ENCODE measurements at places on chromosomes 4 and X.

DNA sequence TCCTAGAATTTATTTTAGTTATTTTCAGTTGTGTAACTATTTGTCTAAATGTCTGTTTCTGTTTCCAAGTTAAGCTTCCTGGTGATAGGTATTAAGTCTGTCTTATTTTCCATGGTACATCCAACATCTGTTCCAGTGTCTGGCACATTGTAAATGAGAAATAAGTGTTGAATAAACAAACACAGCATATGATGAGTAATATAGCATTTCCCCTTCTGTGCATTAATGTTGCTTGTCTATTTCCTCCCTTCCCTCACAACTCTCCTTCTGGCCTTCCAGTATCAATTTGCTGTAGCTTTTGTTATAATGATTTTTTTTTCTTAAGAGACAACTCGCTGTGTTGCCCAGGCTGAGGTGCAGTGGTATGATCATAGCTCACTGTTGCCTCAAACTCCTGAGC lies 36.1 kb downstream of the COPS4 start:
- DNase-seq = no peak

GRCh38 chrX:78074088-78074487 lies 30.0 kb upstream of the PGK1 start:
- DNase-seq = no peak

DNA sequence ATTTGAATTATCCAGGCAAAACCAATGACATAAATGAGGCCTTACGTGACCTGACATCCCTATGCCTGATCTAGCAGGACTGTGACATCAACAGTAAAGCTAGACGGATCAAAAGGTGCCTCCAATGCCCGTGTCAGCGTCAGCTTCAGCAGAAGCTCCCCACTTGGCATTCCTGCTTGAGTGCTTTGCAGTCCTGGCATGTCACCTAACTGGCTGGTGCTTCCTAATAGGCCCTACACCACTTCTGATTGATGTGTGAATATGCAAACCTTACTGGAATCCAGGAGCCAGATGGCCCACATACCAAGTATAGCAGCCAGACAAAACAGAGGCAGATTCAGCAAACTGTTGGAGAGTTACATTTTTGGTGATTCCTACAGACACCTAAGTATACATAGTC lies 224.2 kb downstream of the DMD start:
- DNase-seq = no peak

DNA sequence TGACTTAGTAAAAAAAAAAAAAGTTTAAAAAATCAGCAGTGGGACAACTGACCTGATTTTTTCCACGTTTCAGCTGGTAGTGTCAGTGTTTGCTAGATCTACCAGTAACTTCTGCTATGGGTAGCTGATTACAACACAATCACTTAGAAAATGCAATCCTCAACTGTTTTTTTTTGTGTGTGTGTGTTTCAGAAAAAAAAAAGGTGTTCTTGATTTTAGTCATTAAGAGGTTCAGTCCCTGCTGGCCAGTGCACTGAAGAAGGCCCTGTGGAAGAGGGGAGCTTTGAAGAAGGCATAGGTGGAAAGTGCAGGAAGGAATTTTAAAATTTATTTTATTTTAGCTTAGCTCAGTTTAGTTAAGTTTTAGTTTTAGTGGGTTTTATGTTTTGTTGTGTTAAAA lies 46.9 kb downstream of the SH2D1A start:
- no peak for DNase-seq

DNA sequence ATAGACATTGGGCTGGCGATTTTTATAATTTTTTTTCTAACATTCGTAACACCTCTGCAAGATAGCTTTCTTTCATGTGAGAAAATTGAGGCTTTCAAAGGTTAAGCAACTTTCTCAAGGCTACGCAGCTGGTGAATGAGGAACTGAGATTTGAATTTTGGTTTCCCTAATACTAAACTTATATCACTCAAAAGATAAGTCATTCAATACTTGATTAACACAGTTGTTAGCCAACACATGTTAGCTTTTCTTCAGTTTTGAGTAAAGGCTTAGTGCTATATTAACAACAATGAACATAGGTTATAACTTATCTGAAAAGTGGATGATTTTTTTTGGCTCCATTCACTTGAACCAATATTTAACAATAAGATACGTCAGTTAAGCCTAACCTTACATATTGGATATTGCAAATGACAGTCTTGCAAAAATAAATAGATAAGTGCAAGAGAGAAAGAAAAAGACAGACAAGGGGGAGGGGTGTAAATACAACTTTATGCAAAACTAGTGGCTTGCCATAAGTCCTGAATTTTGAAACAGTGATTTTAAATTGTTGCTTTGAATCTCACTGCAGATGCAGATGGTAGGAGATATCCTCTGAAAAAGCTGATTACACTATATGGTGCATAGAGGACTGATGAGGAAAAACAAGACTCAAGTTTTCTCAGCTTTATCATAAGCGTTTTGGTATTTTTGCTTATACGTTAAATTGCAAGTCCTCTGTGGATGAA lies 11.1 kb upstream of the GPM6A start:
- no peak for DNase-seq

- DNase-seq = no peak
Measured at GRCh38 chrX:132810964-132811712, 147.3 kb downstream of the HS6ST2 start.

DNA sequence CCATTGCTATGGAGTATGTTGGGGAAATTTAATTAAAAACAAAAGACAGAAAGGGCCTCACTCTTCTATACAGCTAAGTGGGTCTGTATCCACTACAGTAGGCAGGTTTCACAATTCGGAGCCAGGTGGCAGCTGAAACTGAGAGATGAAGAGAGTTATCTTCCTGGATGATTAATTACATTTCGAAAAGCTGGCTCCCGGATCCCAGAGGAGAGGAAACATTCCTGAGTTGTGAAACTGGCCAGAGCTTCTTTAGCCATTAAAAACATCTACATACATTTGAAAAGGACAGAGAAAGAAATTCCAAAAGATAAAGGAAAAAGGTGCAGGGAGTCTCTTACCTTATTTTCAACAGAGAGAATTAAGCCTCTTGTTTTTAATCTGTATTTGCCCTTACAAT lies 15.5 kb upstream of the PDZD4 start:
- DNase-seq = no peak

- no peak for DNase-seq
Measured at GRCh38 chr4:41999321-41999720, 9.0 kb downstream of the SLC30A9 start.

GRCh38 chr4:176376032-176376614 lies 56.4 kb downstream of the SPCS3 start:
- DNase-seq = no peak

- DNase-seq = no peak
Measured at GRCh38 chrX:24285082-24285481, 28.8 kb downstream of the SUPT20HL2 start.
